ENCODE measurements at places on chromosomes 16 and 17.

GRCh38 chr16:55297062-55297909, 26.7 kb upstream of the IRX6 start:
- no peak for DNase-seq

DNA sequence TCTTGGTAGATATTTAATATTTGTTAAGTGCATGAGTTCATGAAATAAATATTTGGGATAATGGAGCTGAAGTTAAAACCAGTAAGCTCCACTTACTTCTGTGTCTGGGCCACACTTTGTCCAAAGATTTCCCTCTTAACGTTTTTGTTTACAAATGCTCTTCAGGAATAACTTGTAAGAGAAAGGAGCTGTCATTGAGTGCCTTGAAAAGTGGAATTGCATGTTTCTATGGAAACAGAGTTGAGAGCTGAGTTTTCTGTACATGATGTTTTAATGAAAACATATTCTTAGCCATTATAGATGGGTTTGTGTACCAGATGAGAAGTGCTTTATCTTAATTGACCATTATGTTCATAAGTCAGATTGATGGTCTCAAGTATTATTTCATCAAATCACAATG, 1045.4 kb upstream of the EEF2KMT start:
- no peak for DNase-seq

DNA sequence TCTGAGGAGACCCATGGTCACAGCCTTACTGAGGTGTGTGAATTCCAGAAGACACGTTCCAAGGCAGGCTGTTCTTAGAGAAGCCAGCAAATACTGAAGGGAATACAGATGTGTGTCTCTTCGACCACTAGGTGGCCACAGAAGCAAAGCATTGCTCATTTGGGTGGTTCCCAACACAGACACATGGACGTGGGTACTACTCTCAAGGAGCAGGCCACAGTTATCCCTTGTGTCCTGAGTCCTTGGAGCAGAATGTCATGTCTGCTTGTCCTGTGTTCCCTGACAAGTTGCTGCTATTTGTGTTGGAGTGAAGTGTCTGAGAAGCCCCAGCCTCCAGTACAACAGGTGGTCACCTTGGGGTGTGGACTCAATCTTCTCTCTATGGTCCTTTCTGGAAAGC, 30.3 kb downstream of the HMOX2 start:
- no peak for DNase-seq

- no peak for DNase-seq
These were observed 3.0 kb downstream of the NUDT16L1 start for GRCh38 chr16:4696172-4696904.

DNA sequence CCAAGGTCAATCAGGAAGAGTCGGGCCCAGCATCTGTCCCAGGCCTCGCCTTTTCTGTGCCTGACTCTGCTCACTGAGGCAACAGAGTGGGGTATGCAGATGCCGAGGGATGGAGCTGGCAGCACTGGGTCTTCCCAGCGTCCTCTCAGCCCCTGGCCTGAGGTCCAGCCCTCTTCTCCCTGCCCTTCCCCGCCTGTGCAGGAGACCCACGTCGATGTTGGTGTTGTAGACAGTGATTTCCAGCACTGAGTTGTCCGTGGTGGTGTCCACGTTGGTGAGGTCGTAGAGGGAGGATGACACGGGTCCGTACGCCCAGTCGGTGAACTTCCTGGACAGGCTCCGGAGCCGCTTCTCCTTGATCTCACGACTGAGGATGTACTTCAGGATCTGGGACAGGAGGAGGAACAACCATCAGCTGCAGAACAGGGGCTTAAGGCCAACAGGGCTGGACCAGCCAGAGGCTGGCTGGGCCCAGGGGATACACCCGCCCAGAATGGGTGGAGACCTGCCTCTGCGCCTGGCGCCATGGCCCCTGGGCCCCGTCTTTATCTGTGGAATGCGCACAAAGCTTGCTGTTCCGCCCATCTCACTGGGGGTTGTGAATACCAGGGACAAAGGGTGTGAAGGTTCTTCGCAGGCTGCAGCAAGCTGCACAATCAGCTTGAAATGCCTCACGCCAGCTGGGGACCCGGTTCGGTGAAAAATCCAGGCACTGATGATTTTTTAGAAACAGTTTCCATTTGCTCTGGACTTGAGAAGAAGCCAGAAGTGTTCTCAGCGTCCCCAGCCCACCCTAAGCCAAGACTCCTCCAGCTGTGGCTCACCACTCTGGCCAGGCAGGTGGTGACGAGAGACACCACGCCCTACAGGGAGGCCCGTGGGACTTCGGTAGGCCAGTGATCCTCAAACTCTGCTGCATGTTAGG, 27.5 kb downstream of the TRPV3 start:
- no peak for DNase-seq

DNA sequence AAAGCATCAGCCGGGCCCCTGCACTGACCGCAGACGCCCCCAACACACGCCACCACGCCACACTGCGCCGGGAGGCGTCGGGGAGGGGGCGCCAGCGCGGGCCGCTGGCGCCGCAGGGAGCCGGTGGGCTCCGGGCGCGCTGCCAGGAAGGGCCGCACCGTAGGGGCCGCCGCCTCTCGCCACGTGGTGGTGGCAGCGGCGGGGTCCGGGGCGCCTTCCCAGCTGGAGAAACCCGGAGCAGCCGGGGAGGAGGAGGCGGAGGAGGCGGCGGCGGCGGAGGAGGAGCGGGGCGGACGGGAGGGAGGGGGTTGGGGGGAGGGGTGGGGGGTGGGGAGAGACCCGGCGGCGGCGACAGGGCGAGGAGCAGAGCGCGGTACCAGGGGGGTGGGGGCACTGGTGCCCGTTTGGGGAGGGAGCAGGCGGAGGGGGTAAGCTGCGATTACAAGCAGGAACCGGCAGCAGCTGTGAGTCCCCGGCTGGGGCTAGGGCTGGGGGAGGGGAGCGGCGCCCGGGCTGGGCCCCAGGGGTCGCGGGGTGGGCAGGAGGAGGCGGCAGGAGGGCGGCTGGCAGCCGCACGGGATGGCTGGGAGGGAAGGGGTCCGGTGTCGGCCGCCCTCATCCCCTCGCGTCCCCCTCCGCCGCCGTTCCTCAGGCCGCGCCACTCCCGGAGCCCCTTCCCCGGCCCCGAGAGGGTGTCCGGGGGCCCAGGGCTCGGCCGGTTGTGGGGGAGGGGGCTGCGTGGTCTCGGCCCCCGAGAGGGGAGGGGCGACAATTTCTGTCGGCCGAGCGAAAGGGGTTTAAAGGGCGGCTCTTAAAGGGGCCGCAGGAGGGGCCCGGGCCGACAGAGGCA, at the start of gene TBKBP1:
TSS of gene TBKBP1 (plus strand) at position 431 of the 850 bp plus-strand sequence. CDS start 1,952 bp downstream, outside the sequence.
- DNase-seq: no peak

DNA sequence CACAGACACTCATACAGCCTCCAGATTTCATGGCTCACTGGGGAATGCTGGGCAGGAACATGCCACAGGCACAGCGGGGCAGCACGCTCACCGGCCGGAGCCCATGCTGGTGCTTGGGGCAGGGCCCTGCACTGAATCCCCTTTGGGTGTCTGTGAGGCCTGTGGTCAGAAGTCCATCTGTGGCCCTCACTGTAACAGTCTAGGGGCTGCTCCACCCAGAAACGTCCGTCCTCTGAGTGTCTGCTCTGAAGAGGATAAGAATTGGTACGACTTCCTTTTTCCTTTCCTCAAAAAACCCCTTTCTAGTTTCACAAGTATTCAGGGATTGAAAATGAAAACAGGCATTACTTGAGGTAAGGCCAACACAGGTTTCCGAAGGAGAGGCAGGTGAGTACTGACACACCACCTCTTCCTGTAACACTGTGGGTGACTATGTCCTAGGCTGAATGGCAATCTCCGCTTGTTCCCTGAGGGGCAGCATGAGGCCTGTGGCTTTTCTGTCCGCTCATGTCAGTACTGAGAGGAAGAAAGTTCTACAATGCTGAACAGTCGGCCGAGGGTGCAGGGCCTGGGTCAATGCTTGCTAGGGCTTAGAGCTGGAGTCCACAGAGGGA, 42.5 kb downstream of the TMEM11 start:
- DNase-seq: no peak

DNA sequence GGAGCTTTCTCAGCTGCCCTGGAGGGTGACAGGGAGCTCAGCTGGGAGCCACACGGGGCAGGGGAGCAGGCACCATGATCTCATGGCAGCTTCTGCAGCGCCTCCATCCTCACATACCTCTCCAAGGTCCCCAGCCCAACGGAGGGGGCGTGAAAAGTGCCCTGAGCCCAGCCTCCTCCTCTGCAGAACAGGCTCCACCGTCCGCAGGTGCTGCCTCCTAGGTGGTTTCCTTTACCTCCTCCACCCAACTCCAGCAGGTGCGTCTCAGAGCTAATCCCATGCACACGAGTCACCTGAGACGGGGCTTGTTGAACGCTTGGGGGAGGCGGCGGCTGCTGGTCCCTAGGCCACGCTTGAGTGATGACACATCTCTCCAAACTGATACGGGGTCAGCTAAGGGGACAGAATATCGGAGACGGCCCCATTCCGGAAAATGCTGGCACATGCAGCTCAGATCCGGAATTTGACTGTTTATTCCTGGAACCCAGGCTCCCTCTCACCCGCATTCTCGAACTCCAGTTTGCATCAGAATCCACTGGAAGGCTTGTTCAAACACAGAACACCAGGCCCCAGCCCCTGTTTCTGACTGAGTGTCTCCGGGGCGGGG, 387 bp upstream of the SLC38A8 start:
- no peak for DNase-seq

DNA sequence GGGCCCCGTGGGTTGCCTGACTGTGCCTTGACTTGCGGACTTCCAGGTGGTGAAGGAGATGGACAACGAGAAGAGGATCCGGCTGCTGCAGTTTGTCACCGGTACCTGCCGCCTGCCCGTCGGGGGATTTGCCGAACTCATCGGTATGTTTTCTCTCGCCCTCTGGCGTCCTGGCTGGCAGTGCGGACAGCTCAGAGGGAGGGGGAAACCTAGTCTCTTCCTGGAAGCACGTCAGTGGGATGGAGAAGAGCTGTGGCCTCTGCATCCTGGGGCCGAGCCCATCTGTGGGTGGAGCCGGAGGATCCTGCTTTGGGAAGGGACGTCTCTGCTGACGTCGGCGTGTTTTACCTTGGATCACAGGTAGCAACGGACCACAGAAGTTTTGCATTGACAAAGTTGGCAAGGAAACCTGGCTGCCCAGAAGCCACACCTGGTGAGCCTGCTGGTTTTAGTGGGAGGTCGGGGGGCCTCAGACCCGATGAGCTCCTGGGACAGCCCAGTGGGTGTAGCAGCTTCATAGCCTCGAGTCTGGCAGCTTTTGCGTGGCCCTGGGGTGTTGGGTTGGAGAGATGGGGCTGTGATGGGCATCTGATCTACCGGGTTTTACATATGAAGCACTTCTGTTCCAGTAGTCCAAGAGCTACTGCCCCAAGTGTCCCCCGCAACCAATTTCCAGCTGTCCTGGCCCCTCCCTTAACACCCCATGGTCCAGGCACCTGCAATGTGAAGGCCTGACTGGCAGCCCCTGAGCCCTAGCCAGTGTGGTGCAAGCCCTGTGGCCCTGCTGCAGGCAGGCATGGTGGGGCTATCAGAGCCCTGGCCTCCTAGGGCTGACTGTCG, 11.9 kb upstream of the CLEC18A start:
- DNase-seq: no peak

DNA sequence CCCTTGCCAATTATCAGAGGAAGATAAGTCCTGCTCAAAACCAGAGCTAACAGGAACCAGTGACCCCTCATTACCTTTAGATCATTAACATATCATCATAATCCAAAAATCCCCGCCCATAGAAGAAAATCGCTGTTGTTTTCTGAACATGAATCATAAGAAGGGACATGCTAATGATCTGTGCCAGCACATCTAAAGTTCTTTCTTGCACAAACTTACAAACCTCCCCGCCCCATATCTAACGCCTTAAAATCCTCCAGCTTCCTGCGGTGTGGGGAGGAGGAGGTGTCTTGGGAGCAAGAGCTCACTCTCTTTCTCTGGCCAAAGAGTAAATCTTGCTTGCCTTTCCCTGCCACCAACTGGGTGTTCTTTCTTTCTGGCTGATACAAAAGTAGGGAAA, 78.3 kb downstream of the IRX3 start:
- DNase-seq: no peak

DNA sequence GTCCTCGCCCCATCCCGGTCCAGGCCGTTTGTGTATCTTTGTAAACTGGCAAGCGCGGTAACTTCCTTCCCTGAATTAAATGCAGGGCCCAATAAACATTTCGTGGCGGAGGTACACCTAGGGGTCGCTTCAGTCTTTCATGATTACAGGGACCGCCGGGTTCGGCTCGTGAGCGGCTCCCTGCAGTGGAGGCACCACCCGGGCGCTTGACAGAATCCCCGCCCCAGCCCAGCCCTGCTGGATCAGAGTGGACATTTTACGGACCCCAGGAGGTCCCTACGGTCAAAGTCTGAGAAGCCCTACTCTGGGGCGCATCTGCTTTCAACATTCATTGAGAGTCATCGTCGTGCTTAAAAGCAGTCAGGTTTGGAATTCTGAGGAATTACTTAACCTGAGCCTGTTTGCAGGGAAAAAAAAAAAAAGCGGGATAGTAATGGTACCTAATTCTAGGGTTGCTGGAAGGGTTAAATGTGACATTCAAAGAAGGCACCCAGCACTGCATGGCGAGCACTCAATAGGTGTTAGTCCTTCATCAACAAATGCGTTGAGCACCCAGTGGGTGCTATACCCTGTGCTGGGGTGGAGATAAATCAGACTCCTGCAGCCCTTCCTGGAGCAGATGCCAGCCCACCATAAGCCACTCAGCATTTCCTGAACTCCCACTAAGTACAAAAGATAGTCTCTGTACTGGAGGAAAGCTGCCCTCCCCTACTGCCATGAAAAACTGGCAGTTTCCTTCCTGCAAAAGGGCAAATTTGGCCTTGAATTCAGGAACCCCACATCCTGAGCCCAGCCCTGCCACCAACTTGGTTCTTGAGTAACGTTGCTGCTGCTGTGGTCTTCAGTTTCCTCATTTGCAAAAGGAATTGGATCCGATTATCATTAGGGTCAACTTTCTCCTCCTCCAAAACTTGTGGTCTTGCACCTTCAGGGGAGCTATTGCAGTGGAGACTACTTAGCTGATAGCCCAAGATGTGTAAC, 658 bp upstream of the DUSP3 start:
- no peak for DNase-seq

DNA sequence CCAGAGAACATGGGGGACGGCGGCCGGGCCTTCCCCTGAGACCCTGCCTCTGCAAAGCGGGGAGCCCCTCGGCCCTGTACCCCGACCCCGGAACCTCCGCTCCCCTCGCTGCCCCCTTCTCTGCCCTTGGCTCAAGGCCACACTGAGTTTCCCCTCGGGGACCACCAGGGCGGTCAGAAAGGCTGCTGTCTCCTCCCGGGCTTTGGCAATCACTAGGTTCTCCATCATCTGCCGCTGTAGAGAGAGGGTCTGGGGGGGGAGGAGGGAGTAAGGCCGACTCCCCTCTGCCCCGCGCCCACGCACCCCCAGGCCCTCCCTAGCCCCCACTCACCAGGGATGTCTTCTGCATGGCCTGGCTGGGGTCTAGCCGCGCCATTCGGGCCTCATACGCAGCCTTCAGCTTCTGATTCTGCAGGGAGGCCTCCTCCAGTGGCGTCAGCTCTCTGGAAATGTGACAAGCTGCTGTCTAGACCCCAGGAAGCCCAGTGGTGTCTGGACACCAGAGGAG, 8.4 kb downstream of the VPS9D1 start:
- no peak for DNase-seq

GRCh38 chr16:71848622-71849021, 2.8 kb downstream of the ATXN1L start:
- no peak for DNase-seq

DNA sequence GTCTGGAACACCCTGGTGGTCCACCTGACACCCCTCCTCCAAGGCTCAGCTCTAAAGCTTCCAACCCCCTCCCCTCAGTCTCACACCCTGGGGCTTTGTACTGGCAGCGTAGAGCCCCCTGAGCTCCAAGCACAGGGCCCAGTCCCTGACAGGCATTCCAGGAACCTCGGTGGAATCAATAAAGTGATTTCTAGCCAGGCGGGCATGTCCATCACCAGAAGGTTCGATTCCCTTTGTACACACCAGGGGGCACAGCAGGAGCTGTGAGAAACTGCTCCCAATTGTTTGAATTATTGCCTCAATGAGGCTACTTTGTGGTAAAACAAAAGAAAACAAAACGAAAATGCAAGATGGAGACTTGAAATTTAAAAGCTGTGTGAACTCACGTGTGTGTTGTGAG, 51.8 kb downstream of the SMPD3 start:
- DNase-seq: no peak
